Muscle of arm (tissue), 14 donors: ENCODE measurements at places on chromosomes 16 and 17.

GRCh38 chr16:87575027-87575804 is 27.1 kb upstream of the JPH3 start:
- DNase-seq = no peak

DNA sequence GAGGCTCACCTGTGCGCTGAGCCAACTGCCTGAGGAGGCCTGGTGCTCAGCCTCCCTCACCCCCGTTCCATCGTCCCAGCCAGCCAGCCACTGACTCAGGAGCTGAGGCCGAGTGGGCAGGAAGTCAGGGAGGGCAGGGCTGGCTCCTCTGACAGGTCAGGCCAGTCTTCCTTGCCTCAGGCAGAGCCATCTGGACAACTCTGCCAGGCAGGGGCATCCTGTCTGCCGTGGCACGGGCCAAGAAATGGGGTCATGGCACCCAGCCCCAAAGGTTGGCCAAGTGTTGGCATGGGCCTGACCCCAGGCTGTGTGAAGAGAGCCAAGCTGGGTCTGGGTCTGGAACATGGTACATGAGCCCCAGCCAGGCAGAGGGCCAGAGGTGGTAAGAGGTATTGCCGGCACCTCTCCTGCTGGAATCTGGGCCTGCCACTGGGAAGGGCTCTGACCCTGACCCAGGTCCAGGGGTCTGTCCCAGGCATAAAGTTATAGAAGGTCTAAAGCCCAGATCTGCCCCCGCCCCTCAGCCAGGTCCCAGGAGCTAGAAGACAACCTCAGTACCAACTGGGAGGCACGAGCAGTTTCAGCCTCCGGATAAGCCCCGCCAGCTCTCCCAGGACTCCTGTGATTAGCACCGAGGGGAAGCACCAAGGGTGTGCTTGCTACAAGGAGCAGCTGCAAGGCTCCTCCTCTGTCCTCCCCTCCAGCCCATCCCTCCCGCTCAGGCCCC is 2.5 kb upstream of the VASN start:
- no peak for DNase-seq

DNA sequence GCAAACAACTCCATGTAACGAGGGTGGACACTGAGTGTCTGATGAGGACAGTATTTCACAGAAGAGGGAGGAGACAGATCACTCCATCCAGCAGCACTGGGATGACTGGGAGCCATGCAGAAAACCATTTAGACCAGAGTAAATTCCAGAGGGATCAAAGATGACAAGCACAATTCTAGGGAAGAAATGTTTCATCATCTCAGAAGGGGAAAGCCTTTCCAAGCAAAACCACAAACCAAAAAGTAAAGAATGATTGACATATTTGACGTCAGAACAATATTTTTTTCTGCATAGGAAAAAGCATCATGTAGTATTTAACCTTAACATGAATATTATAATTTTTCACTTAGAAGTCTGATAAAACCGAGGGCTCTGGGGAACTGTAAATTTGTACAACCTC is 4.8 kb downstream of the DNASE1 start:
- DNase-seq = no peak

DNA sequence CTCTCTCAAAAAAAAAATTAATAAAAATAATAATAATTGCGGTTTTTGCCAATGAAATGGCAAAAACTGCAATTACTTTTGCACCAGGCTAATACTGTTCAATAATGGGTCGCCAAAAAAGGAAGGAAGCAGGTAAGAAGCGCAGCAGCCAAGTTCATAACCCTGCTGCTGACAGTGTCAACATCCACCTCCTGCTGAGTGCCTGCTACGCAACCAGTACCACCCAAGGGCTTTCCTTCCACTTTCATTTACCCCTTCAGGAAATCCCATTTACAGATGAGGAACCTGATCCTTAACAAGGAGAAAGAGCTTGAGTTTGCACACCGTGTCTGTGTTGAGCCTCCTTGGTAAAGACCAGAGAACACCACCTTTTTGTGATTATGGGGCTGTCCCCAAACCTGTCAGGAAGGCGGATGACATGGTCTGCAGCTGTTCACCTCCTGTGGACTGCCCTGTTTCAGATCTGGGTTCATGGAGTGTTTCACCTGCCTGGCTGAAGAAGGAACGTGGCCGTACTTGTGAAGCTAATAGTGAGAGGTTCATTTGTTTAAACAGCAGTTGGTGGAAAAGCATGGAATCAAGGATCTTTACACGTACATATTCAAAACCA is 378.0 kb downstream of the SLC39A11 start:
- no peak for DNase-seq

DNA sequence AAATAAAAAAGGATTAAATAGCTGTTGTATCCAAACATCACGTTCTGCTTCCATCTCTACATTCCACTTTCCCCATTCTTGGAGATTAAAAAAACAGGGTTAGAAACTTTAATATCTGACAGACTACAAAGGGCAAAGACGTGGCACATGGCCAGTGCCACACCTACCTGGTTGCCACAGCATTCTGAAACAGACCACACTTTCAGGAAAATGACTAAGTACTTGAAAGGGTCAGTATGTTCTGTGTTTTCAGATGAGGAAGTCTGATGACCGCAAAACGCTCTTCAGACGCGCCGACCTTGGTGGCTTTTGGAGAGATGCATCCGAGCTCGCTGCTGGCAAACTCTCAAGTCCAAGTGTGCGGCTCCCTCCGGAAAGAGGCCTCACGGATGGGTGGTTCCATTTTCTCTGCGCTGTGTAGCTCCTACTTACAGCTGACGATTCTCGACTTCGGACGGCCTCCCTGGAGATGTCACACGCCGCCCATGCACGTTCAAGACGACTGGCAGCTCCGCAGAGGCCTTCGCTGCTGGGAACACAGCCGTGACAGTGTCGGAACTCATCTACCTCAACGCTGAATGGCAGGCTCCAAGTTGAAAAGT is 15.5 kb downstream of the MAP1LC3B start:
- DNase-seq = peak; percentile 26

GRCh38 chr17:66764506-66764905 is 70.4 kb upstream of the CACNG5 start:
- DNase-seq = no peak
